ENCODE measurements at places on chromosomes 5 and 9.
A peak's percentile ranks its signal among the peaks of the same experiment; 100 is the strongest.

DNA sequence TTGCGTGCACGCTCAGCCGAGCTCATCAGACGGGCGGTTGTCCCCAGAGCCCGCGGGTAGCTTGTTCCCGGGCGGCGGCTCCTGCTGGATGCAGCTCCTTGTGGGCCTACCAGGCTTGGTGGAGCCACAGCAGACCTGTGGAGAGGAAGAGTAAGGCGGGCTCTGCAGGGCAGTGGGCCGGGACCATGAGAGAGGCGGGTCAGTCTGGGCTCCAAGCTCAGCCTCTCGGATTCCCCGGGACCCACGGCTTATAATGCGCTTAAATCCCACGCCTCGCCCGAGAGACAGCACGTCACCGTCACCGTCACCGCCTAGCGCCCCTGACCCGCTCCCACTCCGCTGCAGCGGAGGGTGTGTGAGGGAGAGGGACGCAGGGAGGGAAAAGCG lies 1.9 kb upstream of the ANKRD18A start:
- H3K36me3 ChIP-seq = no peaks in the 10 kb centered on the region
- DNase-seq = no peak
- H3K27me3 ChIP-seq = no peaks in the 10 kb centered on the region
- peak overlapping the region; percentile 53 for H3K4me3 ChIP-seq

DNA sequence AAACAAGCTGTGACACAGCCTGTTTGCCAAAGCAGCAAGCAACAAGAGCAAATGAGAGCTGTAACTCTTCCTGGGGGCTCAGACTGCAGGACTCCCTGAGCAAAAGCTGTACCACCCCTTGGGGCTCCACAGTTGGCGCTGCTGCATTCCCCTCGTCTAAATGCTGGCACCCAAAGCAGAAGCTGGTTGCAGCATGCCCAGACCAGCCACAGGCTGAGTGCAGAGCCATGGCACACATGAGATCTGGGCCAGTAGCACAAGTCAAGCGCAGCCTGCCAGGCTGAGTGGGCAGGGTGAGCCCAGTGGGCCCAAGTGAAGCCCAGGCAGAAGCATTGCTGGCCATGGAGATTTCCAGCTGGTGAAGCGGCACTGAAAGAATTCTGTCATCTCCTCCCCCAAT lies 157.3 kb upstream of the GRAMD2B start:
- DNase-seq = no peak
- no peak overlapping the region for H3K27ac ChIP-seq
- no peaks in the 10 kb centered on the region for H3K27me3 ChIP-seq
- H3K36me3 ChIP-seq = no peaks in the 10 kb centered on the region
- no peak overlapping the region for H3K4me3 ChIP-seq

GRCh38 chr5:157026789-157027424 lies 32.0 kb downstream of the HAVCR1 start:
- DNase-seq = no peak
- H3K27ac ChIP-seq = no peak overlapping the region
- H3K4me1 ChIP-seq = no peaks in the 10 kb centered on the region
- no peaks in the 10 kb centered on the region for H3K36me3 ChIP-seq
- H3K27me3 ChIP-seq = no peaks in the 10 kb centered on the region
- H3K4me3 ChIP-seq = no peak overlapping the region

- H3K36me3 ChIP-seq = no peaks in the 10 kb centered on the region
- no peaks in the 10 kb centered on the region for H3K4me1 ChIP-seq
- no peak overlapping the region for H3K27ac ChIP-seq
These were observed 1020.4 kb downstream of the CDH18 start for GRCh38 chr5:18967637-18968036.

GRCh38 chr5:178328826-178329730 lies 96.5 kb upstream of the PHYKPL start:
- H3K4me1 ChIP-seq = no peaks in the 10 kb centered on the region
- H3K4me3 ChIP-seq = no peak overlapping the region
- no peak for DNase-seq
- no peaks in the 10 kb centered on the region for H3K36me3 ChIP-seq

DNA sequence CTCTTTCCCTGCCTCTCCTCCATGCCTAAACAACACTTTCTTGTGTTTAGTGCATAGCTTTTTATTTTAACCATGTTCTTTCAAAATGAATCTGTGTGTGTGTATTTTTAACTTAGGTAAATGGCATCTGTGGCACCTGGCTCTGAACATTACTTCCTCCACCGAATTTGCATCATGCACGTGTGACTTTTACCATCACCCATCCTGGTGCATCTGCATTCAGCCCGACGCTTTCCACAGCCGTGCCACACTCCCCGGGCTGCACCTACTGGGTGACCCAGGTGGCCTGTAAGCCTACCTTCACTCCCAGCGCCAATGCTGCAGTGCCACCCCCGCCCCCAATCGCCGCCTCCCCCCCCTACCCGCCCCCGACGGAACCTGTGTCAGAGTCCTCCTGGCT lies 12.7 kb upstream of the FCN1 start:
- H3K27me3 ChIP-seq = no peaks in the 10 kb centered on the region
- DNase-seq = no peak
- no peak overlapping the region for H3K27ac ChIP-seq
- no peak overlapping the region for H3K4me3 ChIP-seq
- no peaks in the 10 kb centered on the region for H3K36me3 ChIP-seq

DNA sequence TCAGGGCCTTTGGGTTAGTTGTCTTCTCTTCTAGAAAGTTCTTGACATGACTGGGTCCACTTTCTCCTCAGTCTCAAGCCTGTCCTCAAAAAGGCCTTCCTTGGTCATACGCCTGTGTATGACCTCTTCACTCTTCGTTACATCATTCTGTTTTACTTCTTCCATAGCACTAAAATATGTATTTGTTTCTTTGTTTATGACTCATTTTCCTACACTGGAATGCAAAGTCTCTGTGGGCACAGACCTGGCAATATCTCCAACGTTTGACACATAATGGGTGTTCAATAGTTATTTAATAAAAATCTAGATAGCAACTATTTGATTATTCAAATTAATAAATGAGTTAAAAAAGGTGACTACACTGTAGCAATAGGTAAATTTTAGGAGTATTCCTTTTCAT lies 85.1 kb downstream of the YIPF5 start:
- no peaks in the 10 kb centered on the region for H3K36me3 ChIP-seq
- no peak overlapping the region for H3K4me3 ChIP-seq
- H3K27me3 ChIP-seq = no peaks in the 10 kb centered on the region
- DNase-seq = no peak

DNA sequence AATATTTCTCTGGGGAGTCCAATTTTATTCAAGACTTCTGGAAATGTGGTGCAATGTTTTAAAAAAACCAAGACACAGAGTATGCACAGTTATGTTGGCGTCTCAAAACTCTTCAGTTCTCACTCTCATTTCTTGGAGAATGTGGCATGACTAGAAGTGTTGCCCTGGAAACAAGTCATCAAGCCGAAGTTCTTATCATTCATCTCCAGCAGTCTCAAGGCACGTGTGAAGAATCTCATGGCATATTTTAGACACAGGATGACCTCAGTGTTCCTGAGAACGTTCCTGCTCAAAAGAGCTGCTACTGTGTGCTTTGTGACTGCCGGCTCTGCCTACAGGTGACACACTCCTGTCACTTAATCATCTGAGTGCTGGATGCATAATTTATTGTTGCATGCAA lies 147.4 kb upstream of the IRX4 start:
- no peak overlapping the region for H3K4me3 ChIP-seq
- no peak for DNase-seq
- H3K36me3 ChIP-seq = no peaks in the 10 kb centered on the region
- no peaks in the 10 kb centered on the region for H3K4me1 ChIP-seq

DNA sequence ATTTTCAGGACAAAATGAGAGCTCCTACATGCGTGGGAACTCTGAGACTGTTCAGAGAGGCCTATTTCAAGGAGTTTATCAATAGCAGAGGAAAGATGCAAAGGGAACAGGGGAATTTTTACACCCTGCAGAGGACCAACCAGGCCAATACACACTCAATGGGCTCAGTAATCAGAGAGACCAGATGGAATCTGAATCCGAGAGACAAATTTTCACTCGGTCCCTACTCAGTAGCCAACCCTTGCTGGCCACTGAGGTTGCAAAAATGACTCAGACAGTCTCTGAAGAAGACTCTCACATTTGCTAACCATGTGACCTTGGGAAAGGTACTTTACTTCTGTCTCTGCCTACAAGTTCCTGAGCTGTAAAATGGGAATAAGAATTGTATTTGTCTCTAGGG lies 479.4 kb downstream of the CDK5RAP2 start:
- no peak overlapping the region for H3K27ac ChIP-seq
- no peak overlapping the region for H3K4me3 ChIP-seq
- no peaks in the 10 kb centered on the region for H3K36me3 ChIP-seq
- H3K4me1 ChIP-seq = no peaks in the 10 kb centered on the region
- no peak for DNase-seq

DNA sequence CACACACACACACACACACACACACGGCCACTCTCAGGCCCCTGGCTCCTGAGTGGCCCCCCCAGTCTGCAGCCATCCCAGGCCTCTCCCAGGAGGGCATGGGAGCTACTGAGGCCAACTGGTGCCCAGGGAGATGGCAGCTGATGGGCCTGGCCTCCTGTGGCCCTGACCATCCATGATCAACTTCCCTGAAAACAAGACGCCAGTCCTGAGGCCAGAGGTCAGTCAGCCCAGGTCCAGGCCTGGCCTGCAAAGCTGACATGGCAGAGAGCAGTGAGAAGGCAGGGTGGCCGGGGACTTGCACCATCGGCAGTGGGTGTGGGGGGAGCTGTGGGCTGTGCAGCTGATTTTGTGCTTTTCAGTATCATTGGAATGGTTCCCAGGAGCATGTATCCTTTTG lies 47.0 kb downstream of the SARDH start:
- H3K36me3 ChIP-seq = no peaks in the 10 kb centered on the region
- H3K27me3 ChIP-seq = no peaks in the 10 kb centered on the region
- no peaks in the 10 kb centered on the region for H3K4me1 ChIP-seq
- DNase-seq = no peak
- H3K4me3 ChIP-seq = no peak overlapping the region

- peak overlapping the region; percentile 29 for H3K27ac ChIP-seq
- DNase-seq = no peak
- no peaks in the 10 kb centered on the region for H3K27me3 ChIP-seq
- no peak overlapping the region for H3K4me3 ChIP-seq
- no peaks in the 10 kb centered on the region for H3K36me3 ChIP-seq
These were observed 23.7 kb downstream of the MAP3K1 start for GRCh38 chr5:56839062-56839461.

All from Peyer's patch (tissue), 4 donors.